ENCODE measurements at places on chromosomes 11 and 22. TPM values are rescaled to one million over a fixed set of nuclear protein-coding genes. Genes with fewer than 3 reads are reported as not detected.

TBX1 gene
- total RNA-seq = not detected

TALDO1 gene
- 147 TPM for total RNA-seq

TBX10 gene
- not detected for total RNA-seq

CECR2 gene
- total RNA-seq = not detected

PDGFB gene
- not detected for total RNA-seq

RIMBP3C gene
- total RNA-seq = 0.36 TPM

ST13 gene
- total RNA-seq = 235 TPM

MISFA gene
- 1.1 TPM for total RNA-seq

OR10D3 gene
- not detected for total RNA-seq

C11orf21 gene
- not detected for total RNA-seq

NOX4 gene
- total RNA-seq = 10.8 TPM

TPBGL gene
- total RNA-seq = not detected

MS4A2 gene
- not detected for total RNA-seq

C11orf42 gene
- not detected for total RNA-seq

NCF4 gene
- total RNA-seq = not detected

PARVB gene
- total RNA-seq = 38.6 TPM
